GM12878 (cell line): ENCODE measurements at places on chromosomes 6 and 20.

- H3K27ac ChIP-seq = no peak overlapping the region
- no peaks in the 10 kb centered on the region for H3K4me1 ChIP-seq
- no peaks in the 10 kb centered on the region for H3K27me3 ChIP-seq
- H3K4me3 ChIP-seq = no peak overlapping the region
- DNase-seq = no peak
These were observed 66.4 kb upstream of the THBS2 start for GRCh38 chr6:169320013-169320412.

- peak; percentile 65 for DNase-seq
- H3K27me3 ChIP-seq = no peaks in the 10 kb centered on the region
- no peaks in the 10 kb centered on the region for H3K36me3 ChIP-seq
- H3K27ac ChIP-seq = peak overlapping the region; percentile 89
- peak overlapping the region; percentile 48; the same call in 1 of the 2 replicates for H3K4me3 ChIP-seq
These were observed 61.9 kb downstream of the KCNQ5 start for GRCh38 chr6:72683797-72684196.

GRCh38 chr6:111740506-111740905, 132.7 kb downstream of the FYN start:
- H3K4me1 ChIP-seq = peaks cover 72% of the 10 kb centered on the region
- peaks cover 19% of the 10 kb centered on the region for H3K36me3 ChIP-seq
- H3K27ac ChIP-seq = peak overlapping the region; percentile 93

DNA sequence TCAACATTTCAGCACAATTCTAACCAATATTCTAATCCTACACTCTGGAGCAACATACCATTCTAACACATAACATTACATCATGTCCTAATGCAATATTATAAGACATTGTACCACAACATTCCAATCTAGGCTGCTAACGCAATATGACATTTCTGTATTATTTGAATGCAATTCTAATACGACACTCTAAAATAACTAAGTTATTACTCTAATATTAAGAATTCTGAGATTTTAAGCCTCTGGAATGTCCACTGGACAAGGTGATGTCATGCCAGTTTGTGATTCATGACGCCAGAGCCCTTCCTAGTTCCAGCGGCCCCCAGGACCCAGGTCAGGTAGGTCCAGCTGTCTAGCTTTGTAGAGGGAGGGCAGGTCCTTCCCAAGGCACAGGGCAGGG, 69.7 kb upstream of the SIRPA start:
- no peak overlapping the region for H3K4me3 ChIP-seq
- H3K27me3 ChIP-seq = no peaks in the 10 kb centered on the region
- DNase-seq = no peak
- no peak overlapping the region for H3K27ac ChIP-seq

DNA sequence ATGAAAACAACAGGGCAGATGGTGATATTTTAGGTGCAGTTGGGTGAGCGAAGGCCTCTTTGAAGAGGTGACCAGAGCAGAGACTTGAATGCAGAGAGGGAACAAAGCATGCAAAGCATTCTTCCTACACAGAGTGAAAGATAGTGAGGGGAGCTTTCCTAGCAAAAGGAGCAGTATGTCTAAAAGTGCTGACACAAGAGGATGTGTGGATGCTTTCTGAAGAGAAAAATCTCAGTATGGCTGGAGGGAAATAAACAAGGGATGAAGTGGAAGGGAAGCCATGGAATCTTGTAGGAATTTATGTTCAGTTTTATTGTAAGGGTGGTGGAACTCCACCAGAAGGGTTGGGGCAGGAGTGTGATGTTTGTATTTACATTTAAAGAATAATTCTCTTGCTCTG, 128.6 kb downstream of the F13A1 start:
- H3K4me1 ChIP-seq = no peaks in the 10 kb centered on the region
- no peaks in the 10 kb centered on the region for H3K36me3 ChIP-seq
- H3K27me3 ChIP-seq = no peaks in the 10 kb centered on the region
- DNase-seq = no peak
- no peak overlapping the region for H3K4me3 ChIP-seq
